Karpas-422 (cell line): ENCODE measurements at places on chromosomes 3 and 15.

- no peaks in the 10 kb centered on the region for H3K4me1 ChIP-seq
- DNase-seq: no peak
- no peak overlapping the region for H3K4me3 ChIP-seq
- no peaks in the 10 kb centered on the region for H3K27me3 ChIP-seq
Observed at GRCh38 chr3:128548021-128548420, 55.0 kb upstream of the GATA2 start.

GRCh38 chr3:134083626-134084241, 54.0 kb upstream of the SLCO2A1 start:
- no peak overlapping the region for H3K4me3 ChIP-seq
- DNase-seq: no peak
- H3K27me3 ChIP-seq: no peaks in the 10 kb centered on the region

DNA sequence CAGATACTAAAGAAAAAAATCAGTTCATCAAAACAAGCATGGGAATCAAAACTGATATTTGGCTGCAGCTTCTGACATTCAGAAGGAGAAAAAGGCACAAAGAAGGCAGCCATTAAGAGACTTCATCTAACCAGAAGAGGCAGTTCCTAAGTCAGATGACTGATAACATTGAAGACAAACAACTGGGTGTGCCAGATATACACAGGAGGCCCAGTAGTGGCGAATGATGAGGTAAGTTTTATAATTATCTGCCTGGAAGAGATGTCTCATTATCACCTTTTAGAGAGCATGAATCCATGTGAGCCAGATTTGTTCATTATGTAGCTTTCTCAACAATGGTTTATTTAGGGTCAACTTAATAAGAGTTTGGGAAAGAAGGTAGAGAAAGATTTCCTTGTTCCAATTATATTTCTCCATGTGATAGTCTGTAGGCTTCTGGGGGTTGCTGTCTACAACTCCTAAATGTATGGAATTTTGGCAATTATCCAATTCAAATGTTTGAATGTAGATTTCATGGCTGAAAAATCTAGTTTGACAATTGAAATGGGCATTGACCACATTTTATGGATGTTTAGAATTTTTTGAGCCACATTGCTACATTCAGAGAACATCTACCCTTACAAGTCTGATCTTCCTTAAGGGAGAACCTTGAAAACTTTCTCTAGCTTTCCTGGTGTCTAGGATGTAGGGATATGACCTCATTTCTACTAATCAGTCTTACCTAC, 50.4 kb upstream of the RASGRF1 start:
- no peak overlapping the region for H3K4me3 ChIP-seq
- DNase-seq: no peak
- peaks cover 8% of the 10 kb centered on the region for H3K4me1 ChIP-seq

DNA sequence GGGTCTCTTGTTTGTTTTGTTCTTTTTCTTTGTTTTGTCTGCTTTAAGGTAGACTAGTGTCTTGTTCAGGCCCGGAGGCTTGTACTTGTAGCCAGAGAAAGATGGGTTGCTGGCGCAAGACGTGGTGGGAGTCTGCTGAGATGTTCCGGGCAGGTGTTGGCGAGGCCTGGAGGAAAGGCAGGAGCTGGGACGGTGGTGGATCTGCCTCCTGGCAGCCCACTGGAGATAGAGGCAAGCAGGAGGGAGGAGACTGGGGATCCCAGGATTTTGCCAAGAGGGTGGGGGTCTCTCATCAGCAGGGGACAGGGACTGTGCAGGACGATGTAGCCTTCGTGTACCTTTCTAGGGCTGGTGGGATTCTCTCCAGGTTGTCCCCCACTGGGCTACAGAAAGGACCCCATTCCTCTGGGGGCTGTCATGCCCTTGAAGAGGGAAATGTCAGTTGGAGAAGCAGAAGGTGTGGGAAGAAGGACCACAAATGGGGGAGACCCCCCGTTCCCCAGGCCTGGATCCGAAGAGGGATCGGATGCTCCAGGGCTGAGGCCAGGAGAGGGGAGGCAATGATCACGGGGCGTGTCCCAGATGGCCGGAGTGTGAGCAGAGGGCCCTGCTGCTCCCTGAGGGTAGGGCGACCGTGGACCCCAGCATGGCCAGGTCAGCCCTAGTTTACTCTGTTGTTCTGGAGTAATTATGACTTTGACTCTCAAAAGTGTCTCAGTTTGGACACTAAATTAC, 7.0 kb downstream of the CHAC1 start:
- H3K27me3 ChIP-seq: no peaks in the 10 kb centered on the region
- no peak overlapping the region for H3K27ac ChIP-seq
- peaks cover 7% of the 10 kb centered on the region; the same call in 1 of the 2 replicates for H3K4me1 ChIP-seq

DNA sequence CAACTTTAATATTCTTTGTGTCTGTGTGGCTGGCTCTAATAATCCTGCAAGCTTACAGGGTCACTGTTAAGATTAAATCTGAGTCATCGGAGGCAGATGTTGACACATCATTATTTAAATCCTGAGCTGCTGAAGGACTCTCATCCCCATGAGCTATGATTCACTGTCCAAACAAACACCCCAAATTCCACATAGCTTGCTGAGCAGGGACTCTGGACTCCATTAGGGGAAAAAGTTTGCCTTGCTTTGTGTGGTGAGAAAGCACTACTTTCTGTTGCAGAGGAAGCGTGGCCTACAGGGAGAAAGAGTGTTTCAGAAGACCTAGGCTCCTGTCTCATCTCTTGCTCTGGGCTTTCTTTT, 213.7 kb downstream of the PDCD6IP start:
- peaks cover 83% of the 10 kb centered on the region for H3K4me1 ChIP-seq
- no peaks in the 10 kb centered on the region for H3K27me3 ChIP-seq
- H3K36me3 ChIP-seq: no peaks in the 10 kb centered on the region
- no peak overlapping the region for H3K4me3 ChIP-seq
- H3K27ac ChIP-seq: peak overlapping the region; percentile 93; the same call in 1 of the 2 replicates
- no peak for DNase-seq

- DNase-seq: no peak
- H3K4me1 ChIP-seq: no peaks in the 10 kb centered on the region
- H3K4me3 ChIP-seq: no peak overlapping the region
- no peaks in the 10 kb centered on the region for H3K27me3 ChIP-seq
- H3K36me3 ChIP-seq: no peaks in the 10 kb centered on the region
Observed at GRCh38 chr3:13145826-13146642, 72.8 kb upstream of the IQSEC1 start.

GRCh38 chr3:18443665-18444594, 18.8 kb upstream of the SATB1 start:
- H3K4me3 ChIP-seq: no peak overlapping the region; the same call in 1 of the 2 replicates
- no peak for DNase-seq
- H3K27ac ChIP-seq: no peak overlapping the region
- no peaks in the 10 kb centered on the region; the same call in 1 of the 2 replicates for H3K27me3 ChIP-seq

- DNase-seq: no peak
- H3K4me3 ChIP-seq: no peak overlapping the region
- no peak overlapping the region for H3K27ac ChIP-seq
- H3K27me3 ChIP-seq: no peaks in the 10 kb centered on the region
- H3K36me3 ChIP-seq: no peaks in the 10 kb centered on the region
- H3K4me1 ChIP-seq: no peaks in the 10 kb centered on the region
Observed at GRCh38 chr3:138937690-138938055, 9.3 kb downstream of the FOXL2 start.

GRCh38 chr3:142152384-142152783, 3.0 kb upstream of the TFDP2 start:
- H3K4me3 ChIP-seq: no peak overlapping the region
- H3K4me1 ChIP-seq: peaks cover 11% of the 10 kb centered on the region
- no peaks in the 10 kb centered on the region for H3K36me3 ChIP-seq
- DNase-seq: peak; percentile 45
- H3K27me3 ChIP-seq: no peaks in the 10 kb centered on the region

- H3K4me3 ChIP-seq: peak overlapping the region; percentile 78
- peak overlapping the region; percentile 68; the same call in 1 of the 2 replicates for H3K27ac ChIP-seq
- no peaks in the 10 kb centered on the region for H3K36me3 ChIP-seq
- DNase-seq: no peak
- H3K27me3 ChIP-seq: no peaks in the 10 kb centered on the region
Observed at GRCh38 chr3:52240059-52240885, 1.3 kb upstream of the TWF2 start.

- H3K4me3 ChIP-seq: no peak overlapping the region
- no peaks in the 10 kb centered on the region for H3K36me3 ChIP-seq
- no peaks in the 10 kb centered on the region for H3K27me3 ChIP-seq
- no peak overlapping the region for H3K27ac ChIP-seq
- H3K4me1 ChIP-seq: no peaks in the 10 kb centered on the region
- no peak for DNase-seq
Observed at GRCh38 chr15:48579945-48580671, 65.4 kb downstream of the FBN1 start.

- no peak overlapping the region for H3K4me3 ChIP-seq
- H3K4me1 ChIP-seq: peaks cover 12% of the 10 kb centered on the region
- H3K27ac ChIP-seq: no peak overlapping the region
- no peaks in the 10 kb centered on the region for H3K27me3 ChIP-seq
Observed at GRCh38 chr3:52774901-52775864, 2.2 kb upstream of the ITIH1 start.

DNA sequence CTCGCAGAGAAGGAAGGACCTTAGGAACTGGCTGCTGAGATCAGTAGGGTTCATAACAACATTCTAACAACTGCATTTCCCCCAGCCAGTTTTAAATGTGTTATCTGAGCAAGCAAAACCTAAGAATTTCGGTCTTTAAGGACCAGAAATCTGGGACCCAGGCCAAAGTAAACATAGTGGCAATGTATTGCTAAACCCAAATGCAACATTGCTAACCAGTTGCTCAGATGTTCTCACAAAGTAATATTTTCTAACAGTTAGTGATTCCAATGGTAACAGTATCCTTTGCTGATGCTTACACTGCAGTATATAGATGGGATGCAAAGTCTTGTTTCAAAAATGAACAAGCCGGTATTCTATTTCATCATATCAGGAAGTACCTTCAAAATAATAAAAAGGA, 254.3 kb downstream of the RYR3 start:
- H3K27me3 ChIP-seq: no peaks in the 10 kb centered on the region
- DNase-seq: no peak
- H3K27ac ChIP-seq: no peak overlapping the region
- H3K4me1 ChIP-seq: no peaks in the 10 kb centered on the region
- no peaks in the 10 kb centered on the region for H3K36me3 ChIP-seq
- H3K4me3 ChIP-seq: no peak overlapping the region

DNA sequence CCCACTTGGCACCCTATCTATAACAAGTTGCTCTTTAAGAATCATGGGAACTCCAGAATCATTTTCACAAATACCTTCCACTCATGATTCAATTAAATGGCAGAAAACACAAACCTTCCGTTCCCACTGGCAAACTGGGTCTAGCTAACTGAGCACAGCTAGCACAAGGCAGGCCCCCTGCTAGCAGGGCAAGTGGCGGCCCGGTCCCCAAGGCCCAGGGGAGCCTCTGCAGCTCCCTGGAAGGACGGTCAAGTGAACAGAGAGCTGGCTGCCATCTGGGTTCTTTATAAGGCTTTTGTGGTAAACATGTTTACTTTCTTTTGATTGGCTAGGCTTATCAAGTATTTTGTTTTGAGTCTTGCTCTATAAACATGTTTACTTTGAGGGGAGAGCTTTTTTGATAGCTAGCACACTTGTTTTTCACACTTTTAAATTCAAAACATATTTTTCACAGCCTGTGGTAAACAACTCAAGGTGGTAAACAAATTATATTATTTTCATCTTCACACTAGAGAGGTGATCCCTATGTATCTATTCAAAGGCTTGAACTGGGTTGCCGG, 81.4 kb downstream of the FOXP1 start:
- DNase-seq: no peak
- peaks cover 10% of the 10 kb centered on the region; the same call in 1 of the 2 replicates for H3K36me3 ChIP-seq
- no peak overlapping the region for H3K27ac ChIP-seq
- no peaks in the 10 kb centered on the region for H3K27me3 ChIP-seq
- no peak overlapping the region for H3K4me3 ChIP-seq

GRCh38 chr3:112121577-112122547, 11.2 kb downstream of the GCSAM start:
- no peaks in the 10 kb centered on the region for H3K27me3 ChIP-seq
- peak overlapping the region; percentile 1 for H3K4me3 ChIP-seq
- peaks cover 99% of the 10 kb centered on the region for H3K4me1 ChIP-seq
- peak overlapping the region; percentile 99 for H3K27ac ChIP-seq
- H3K36me3 ChIP-seq: peaks cover 22% of the 10 kb centered on the region
- peak; percentile 60 for DNase-seq

GRCh38 chr3:123344175-123344906, 104.5 kb downstream of the ADCY5 start:
- H3K27ac ChIP-seq: no peak overlapping the region
- no peak overlapping the region for H3K4me3 ChIP-seq
- H3K4me1 ChIP-seq: peaks cover 12% of the 10 kb centered on the region
- peak; percentile 53 for DNase-seq
- no peaks in the 10 kb centered on the region for H3K27me3 ChIP-seq
- H3K36me3 ChIP-seq: no peaks in the 10 kb centered on the region

GRCh38 chr3:155525324-155525833, 219.5 kb downstream of the PLCH1 start:
- no peaks in the 10 kb centered on the region for H3K27me3 ChIP-seq
- no peaks in the 10 kb centered on the region for H3K4me1 ChIP-seq
- peak; percentile 2 for DNase-seq
- no peaks in the 10 kb centered on the region for H3K36me3 ChIP-seq
- H3K4me3 ChIP-seq: no peak overlapping the region

GRCh38 chr3:23203708-23204330, 692 bp downstream of the UBE2E2 start:
- DNase-seq: peak; percentile 45
- peaks cover 12% of the 10 kb centered on the region for H3K4me1 ChIP-seq
- H3K36me3 ChIP-seq: no peaks in the 10 kb centered on the region

DNA sequence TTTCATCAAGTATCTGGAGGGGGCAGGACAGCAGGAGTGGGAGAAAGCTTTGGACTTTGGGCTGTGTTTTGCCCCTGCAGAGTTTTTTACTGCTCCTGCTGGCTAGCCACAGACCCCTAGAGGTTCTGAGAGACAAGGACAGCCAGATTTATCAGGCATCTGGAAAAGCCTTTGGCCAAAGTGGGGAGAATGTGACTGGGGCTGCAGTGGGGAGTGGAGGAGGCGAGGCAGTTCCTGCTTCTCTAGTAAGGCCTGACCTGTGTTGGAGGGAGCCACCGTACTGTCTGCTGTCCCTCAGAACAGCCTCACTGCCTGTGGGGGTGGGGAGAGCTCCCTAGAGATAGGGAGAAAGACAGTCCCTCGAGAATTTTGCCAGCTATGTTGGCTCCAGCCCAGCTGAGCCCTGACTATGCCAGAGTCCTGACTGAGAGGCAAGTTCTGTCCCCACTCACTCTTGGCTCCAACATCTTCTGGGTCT, 2.2 kb downstream of the ALPK3 start:
- H3K27me3 ChIP-seq: no peaks in the 10 kb centered on the region
- H3K4me1 ChIP-seq: no peaks in the 10 kb centered on the region
- H3K27ac ChIP-seq: no peak overlapping the region

- peak; percentile 16 for DNase-seq
- no peaks in the 10 kb centered on the region for H3K27me3 ChIP-seq
- no peak overlapping the region for H3K27ac ChIP-seq
- no peaks in the 10 kb centered on the region for H3K4me1 ChIP-seq
- no peaks in the 10 kb centered on the region for H3K36me3 ChIP-seq
Observed at GRCh38 chr15:70632491-70633102, 130.8 kb downstream of the UACA start.

DNA sequence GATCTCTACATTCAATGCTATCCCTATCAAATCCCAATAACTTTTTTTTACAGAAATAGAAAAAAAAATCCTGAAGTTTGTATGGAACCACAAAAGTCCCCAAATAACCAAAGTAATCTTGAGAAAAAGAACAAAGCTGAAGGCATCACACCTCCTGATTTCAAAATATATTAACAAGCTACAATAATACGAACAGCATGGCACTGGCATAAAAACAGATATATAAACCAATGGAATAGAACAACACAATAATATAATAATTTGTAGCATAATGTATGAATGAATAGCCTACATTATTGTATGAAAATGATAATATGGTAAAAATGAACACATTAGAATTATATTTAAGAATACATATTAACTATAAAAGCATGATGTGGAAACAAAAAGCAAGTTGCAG, 76.7 kb upstream of the TMC3 start:
- H3K4me1 ChIP-seq: no peaks in the 10 kb centered on the region
- H3K27ac ChIP-seq: no peak overlapping the region
- no peaks in the 10 kb centered on the region for H3K27me3 ChIP-seq
- H3K4me3 ChIP-seq: no peak overlapping the region
- no peaks in the 10 kb centered on the region for H3K36me3 ChIP-seq
